NCI-H2081 (cell line): ENCODE measurements at places on chromosomes 12 and 14.

- DNase-seq = no peak
These were observed 120.5 kb downstream of the DENND5B start for GRCh38 chr12:31470459-31470858.

- no peak for DNase-seq
These were observed 116.5 kb downstream of the TMTC2 start for GRCh38 chr12:82803201-82803600.

DNA sequence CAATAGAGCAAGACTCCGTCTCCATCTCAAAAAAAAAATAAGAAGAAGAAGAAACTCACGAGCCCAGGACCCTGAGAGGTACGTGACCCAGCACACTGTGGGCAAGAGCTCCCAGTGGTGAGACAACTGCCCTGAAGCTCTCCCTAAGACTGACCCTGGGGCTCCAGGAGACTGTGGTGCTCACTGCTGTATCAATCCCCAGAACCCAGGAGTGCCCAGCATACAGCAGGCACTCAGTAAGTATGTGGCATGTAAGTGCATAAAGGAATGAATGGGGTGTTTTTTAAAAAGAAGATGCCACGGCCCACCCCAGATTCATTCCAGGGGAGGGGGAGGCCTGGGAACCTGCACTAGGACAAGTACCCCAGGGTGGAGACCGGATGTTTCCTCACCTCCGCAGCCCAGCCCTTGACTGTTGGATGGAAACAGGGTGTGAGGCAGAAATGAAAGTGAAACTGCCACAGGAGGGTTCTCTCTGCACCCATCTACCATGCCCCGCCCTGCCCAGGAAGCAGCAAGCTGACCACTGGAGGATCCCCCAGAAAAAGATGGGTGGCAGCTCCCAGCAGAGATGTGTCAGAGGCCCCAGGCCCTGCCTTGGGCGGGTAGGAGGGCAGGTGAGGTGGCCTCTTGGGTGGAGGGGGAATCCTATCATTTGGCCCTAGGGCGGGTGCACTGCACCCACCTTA is 12.2 kb downstream of the ITPK1 start:
- no peak for DNase-seq

DNA sequence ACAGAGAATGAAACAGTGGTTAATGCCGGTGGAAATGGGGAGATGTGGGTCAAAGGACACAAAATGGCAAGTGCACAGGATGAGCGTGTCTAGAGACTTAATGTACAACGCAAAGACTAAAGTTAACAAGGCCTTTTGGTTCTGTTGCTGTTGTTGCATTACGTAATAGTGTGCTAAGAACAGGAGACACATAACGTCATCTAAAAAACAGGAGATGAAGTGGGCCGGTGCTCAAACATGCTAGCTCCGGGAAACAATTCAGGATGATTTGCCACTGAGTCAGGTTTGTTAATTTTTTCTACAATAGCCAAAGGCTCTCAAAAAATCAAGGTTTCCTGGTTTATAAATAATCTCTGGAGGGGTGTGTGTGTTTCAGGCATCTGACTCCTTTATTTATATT is 55.5 kb downstream of the ETV6 start:
- DNase-seq = no peak

DNA sequence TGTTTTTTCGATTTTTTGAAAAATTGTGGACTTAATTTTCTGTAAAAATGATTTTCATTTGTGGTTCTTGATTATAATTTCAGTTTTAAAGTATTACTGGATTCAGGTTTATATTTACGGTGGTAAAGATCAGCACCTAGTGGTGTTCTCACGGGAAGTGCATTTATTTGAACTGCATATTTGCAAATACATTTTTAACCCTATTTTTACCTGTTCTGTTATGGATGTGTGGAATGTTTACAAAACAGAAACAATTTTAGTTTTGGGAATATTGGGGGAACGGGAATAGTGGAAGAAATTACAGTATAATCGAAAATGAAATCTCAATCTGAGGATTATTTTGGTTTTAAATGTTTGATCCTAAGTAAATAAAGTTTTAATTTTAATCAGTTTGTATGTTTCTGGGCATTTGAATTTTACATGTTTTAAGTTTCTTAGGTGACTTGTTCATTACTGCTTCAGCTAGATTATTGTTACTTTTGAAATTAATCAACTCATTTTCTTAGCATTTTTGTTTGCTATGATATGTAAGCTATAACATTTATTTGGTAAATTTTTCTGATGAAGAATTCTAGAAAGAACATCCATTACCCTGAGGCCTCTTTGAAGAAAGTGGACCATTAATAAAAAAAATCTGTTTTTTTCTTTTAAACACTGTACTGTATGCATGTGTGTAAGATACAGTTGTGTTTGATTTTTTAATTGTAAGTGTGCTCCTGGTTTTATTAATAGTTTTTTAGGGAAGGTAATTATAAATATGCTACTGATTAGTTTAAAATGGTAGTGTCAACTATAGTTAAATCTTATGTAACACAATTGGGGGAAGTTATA is 942 bp downstream of the ATF7IP start:
- DNase-seq = no peak
